Upper lobe of right lung (tissue), 1 donor: ENCODE measurements at places on chromosomes 1 and 21. TPM values are rescaled to one million over a fixed set of nuclear protein-coding genes. Genes with fewer than 3 reads are reported as not detected.

DNA sequence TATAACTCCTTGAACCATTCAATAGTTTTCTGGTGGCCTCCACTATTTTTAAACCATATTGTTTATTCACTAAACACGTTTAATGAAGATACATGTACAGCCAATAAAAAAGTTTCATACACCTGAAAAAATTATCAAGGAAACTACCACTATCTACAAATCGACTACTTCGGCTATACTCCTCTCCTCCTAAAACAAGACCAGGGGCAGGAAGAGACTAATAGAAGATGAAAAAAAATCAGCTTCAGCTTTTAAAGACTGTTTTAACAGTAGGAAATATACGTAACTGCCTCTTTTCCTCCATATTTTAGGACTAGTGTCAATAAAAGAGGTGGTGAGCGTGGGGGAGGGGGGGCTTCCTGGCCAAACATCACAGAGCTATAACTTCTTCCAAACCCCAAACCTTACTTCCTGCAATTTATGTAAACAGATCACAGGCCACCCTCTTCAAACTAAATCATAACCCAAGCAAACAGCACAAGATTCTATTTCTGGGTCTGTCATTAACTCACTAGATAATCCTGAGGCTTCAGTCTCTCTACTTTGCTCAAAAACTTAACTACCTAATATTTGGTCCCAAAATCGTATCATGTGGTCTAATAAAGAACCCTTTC lies 15.1 kb downstream of the FOXJ3 start:
- H3K4me3 ChIP-seq, result no peak overlapping the region
- no peak for DNase-seq
- H3K36me3 ChIP-seq, result no peaks in the 10 kb centered on the region

DNA sequence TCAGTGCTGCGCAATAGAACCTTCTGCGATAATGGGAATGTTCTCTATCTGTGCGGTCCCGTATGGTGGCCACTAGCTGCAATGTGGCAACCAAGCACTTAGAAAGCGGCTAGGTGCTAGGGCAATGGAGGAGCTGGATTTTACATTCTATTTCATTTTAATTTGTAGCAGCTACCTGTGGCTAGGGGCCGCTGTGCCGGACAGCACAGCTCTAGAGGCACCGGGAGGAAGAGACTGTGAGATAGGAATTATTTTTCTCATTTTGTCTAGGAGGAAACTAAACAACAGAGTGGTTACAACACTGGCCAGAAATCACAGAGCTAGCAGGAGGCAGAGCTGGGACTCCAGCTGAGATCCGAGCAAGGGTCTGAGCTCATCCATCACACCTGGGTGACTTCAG lies 130.6 kb upstream of the CD34 start:
- no peak overlapping the region for H3K27ac ChIP-seq
- no peak overlapping the region for H3K4me3 ChIP-seq
- no peaks in the 10 kb centered on the region for H3K27me3 ChIP-seq
- H3K4me1 ChIP-seq, result peaks cover 8% of the 10 kb centered on the region
- no peak for DNase-seq

DNA sequence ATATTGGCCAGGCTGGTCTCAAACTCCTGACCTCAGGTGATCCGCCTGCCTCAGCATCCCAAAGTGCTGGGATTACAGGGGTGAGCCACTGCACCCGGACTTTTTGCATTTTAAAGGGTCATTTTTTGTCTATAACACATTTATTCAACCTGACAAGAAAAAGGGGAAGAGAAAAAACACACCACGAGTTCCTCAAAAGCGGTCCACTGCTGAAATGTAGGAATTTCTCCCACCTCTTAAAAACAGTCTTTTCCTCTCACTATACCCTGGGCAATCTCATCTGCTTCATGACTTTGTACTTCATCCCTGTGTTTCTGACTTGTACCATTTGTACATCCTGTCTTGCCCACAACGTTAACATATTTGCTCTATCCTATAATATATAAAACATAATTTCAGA lies 413.3 kb upstream of the PTBP2 start:
- no peak for DNase-seq
- no peaks in the 10 kb centered on the region for H3K4me1 ChIP-seq
- no peak overlapping the region for H3K4me3 ChIP-seq
- H3K36me3 ChIP-seq, result no peaks in the 10 kb centered on the region
- H3K27ac ChIP-seq, result no peak overlapping the region

Gene TNFSF4
- 0.72 TPM for total RNA-seq
